Retinal pigment epithelial cell (primary cell): ENCODE measurements at places on chromosomes 7 and 10.
A peak's percentile ranks its signal among the peaks of the same experiment; 100 is the strongest.

- DNase-seq = no peak
These were observed 631 bp downstream of the SUPV3L1 start for GRCh38 chr10:69180525-69181204.

DNA sequence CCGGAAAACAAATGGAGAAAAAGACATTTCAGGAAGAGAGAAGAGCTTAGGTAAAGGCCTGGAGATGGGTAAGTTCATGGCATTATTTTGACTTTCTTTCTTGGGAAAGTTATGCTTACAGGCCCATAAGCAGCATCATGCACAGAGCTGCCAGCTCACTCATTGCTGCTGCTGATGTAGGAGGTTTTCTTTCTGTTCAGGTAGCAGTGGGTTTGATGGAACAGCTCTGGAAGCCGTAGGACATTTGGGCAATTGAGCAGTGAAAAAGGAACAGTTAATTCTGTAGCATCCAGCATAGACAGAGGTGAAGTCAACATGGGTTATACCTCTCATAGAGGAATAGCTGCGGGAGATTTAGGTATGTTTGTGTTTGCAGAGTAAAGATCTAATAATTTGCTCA lies 3.3 kb downstream of the CHN2 start:
- no peak for DNase-seq

GRCh38 chr7:123750389-123751230 lies 1.8 kb upstream of the WASL start:
- DNase-seq = no peak

DNA sequence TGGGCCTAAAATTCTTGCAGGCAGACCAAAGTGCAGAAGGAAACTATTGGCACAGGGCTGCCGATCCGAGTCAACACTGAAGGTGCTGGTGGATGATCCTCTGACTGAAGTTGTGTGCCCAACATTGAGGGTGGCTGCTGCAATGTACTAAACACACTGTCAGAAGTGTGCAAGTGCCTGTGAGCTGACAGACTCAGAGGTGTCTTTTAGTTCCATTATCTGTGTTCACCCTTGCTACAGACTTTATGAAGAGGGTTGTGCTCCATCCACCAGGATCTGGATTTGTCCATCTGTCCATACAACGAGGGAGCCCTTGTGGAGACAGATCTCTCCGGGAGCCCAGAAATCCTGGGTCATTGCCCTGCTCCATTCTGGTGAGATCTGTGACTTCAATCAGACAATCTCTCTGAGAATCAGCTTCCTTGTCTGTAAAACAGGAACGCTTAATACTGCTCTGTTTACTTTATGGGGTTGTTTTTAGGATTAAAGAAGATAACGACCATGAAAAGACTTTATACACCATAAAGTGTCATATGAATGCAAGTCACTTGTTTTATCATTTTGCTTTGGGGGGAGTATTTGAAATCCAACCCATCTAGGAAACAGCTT lies 9.5 kb upstream of the TRPV6 start:
- no peak for DNase-seq

DNA sequence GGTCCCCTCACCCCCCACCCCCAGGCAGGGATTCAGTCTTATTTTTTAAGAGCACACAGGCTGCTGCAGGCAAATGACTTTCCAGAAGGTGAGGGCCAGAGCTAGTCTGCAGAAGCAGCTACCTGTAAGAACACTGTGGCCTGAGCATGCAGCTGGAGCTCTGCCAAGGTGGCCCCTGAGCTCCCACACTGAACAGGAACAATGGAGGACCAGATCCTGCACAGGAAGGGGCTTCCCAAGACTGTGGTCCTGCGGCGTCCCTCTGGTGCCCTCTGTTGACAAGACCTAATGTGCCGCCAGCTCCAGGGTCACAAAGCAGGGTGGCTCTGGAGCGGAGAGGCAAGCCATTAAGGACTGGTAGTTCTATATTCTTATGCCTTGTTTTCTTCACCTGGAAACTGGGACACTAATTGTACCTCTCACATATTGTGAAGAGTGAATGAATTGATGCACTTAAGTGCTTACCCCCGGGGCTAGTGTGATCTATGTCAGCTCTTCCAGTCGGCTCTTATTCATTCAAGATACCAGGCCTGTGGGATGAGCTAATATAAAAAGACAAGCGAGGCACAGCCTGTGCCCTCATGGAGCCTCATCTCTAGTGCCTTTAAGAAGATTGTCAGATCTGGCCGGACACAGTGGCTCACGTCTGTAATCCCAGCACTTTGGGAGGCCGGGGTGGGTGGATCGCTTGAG lies 8.0 kb upstream of the BEND7 start:
- no peak for DNase-seq

DNA sequence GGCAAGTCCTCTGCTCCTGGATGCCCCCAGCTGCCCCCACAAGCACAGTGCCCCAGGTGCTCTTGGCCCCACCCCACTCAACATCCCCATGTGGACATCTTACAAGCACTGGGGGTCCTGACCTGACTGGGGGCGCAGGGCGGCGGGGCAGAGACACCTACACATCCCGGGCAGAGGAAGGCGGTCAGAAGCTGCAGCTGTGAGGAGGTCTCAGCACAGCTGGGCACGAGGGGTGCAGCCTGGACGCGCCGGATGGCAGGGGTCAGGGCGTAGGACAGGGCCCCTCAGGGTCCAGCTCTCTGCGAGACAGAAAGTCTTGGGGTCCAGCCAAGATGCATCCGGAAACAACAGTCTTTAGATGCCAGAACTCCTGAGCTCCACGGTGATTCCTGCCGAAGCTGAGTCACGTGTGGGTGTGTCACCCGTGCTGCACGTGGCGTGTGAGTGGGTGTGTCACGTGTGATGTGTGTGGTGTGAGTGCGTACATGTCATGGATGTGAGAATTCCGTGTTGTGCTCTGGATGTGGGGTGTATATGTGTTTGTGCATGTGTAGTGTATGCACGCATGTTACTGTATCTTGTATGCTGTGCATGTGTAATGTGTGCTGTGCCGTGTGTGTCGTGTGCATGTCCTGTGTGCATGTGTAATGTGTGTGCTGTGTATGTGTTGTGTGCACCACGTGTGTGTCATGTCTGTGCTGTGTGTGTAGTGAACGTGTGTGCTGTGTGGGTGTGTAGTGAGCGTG lies 5.1 kb downstream of the VENTX start:
- DNase-seq = no peak

GRCh38 chr7:139060695-139061237 lies 24.9 kb upstream of the ZC3HAV1L start:
- no peak for DNase-seq

- no peak for DNase-seq
These were observed 39.8 kb downstream of the PSMC2 start for GRCh38 chr7:103387242-103387641.

DNA sequence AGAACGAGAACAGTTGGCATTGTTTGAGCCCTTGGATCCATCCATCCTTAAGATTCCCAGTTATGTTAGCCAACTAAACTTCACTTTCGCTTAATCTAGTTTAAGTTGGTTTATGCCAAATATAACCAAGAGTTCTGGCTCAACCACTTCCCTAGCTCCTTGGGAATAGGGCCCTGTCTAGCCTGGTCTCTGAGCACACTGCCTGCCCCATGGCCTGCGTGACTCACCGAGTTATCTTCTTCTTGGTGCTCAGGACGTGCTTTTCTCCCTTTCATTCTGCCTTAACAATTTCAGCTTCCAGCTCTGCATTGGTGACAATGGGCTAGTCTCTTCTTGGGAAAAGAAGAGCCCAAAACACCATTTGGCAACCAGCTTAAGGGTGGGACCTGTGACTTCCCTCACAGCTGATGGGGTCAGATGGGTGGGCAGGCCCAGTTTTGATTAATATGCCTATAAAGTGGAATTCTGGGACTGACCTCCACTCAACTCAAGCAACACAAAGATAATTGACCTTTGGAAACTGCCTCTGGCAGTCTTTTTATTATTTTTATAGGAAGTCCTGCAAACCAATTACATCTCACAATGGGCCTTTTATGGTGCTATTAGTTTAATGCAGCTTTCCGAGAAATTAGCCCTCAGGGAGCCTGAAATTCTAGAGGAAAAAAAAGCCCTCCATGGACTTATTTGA lies 126.4 kb downstream of the CFAP58 start:
- DNase-seq = no peak

DNA sequence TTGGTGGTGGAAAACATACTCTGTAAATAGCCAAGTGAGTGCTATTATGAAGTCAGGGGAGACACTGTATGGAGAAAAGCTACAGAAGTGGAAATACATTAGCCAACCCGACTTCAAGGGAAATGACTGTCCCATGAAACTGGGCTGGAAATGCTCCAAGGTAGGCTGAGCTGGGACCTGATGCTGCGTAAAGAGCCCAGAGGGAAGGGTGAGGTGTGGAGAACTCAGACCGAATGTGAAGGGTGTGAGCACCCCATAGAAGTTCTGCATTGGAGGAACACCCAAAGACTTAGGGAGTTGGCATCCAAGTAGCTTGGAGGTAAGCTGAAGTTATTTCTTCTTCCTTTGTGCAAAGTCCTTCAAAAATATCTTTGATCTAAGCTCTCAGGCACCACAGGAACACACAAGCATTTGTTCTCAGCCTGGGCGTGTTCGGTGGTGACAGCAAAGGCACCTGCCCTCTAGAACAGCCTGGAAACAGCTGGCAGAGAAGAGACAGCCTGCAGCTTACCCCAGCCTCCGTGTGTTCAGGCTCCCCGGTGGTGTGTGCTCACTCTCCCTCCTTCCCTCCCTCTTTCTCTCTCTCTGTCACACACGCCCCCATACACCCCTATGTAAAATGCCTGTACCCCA lies 19.1 kb upstream of the GJD4 start:
- DNase-seq = no peak

- DNase-seq = peak; percentile 38
These were observed 42.2 kb downstream of the ACSM6 start for GRCh38 chr10:95236068-95236903.

- no peak for DNase-seq
These were observed 2.1 kb downstream of the SYNPO2L start for GRCh38 chr10:73653701-73654100.
